ENCODE measurements at places on chromosomes 12 and 14.

DNA sequence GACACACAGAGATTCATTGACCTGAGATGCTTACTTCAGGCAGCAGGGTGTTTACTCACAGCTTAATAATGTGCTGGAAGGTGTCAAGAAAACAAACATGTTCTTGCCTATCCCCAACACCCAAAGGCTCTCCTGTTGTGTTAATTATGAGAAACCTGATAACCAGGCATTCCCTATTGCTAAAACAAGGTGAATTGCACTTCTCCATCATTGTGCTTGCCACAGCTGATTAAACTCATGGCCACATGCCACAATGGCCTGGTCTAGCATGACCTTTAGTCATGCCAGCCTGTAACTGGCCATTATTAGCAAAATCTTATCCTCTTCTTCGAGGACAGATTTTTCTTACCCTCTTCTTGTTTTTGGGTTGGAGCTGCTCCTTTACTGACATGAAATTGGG lies 21.4 kb downstream of the SMOC1 start:
- no peak for DNase-seq

DNA sequence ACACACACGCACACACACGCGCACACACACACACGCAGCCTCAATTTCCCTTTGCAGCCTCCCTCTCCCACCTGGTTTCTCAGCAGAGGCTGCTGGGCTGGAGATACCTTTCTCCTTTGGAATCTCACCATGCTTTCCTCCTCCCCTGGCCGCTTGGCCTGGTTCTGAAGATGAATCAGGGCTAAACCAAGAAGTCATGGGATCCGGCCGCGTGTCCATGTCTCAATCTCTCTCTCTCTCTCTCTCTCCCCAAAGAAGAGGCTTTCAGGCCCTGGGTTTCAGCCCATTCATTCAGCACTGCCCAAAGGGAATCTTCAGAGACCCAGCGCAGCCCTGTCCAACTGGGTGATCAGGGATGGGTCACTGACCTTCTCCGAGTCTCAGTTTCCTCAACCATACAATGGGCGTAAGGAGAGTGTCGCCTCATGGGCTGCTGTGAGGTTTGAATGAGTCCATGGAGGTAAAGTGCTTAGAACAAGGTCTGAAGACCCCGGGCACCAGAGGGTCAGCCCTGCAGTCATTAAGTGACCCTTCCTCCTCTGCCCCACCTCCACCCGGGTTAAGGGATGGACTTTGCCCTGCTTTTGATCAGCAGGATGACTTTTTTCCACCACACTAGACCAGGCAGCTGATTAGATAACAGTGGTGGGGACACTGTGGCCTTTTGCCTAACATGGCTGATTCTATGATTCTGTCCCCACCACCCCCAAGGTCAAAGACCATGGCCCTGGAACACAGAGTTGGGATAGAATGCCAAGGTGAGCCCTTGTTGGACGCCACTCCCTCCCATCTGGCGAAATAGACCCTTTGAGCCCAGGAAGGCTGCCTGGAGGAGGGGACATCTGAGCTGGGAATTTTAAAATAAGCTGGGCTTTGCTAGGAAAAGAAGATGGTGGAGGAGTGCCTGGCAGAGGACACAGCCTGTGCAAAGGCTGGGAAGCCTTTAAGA lies 42.1 kb downstream of the SCARB1 start:
- DNase-seq = no peak

DNA sequence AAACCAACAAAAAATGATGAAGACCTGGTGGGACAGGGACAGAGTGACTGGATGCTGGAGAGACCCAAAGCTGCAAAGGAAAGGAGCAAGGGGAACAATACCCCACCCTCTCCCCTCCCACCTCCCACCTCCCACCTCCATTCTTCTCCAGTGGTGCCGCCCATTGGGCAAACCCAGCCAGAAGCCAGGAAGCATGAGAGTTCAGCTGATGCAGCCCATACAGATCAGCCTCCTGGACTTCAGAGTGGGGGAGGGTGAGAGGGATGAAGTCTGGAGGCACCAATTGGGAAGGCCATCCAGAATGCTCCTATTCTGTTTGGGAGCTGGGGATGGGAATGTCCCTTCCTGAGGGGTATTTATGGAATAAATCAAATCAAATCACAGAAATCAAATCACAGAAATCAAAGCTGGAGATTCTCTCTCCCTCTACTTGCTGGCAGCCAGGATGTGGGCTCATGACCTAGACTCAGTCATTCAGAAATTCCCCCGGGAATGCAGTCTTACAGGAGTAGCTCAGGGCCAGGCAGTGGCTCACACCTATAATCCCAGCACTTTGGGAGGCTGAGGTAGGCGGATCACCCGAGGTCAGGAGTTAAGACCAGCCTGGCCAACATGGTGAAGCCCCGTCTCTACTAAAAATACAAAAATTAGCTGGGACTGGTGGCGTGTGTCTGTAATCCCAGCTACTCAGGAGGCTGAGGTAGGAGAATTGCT lies 31.1 kb downstream of the IRF2BPL start:
- no peak for DNase-seq

DNA sequence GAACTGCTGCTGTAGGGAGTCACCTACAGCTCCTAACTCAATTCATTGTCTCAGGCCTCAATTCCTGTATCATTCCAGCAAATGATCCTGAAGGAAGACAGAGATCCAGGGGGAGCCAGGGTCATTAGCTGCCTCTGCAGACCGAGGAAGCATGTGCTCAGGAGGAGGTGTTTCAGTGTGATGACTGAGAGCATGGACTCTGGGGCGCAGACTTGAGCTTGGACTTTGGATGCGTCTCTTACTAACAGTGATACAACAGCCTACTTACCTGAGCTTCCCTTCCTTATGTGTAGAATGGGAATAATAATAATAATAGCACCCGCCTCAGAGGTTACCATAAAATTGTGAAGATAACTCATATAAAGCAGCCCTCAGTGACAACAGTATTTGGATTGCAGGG lies 92.0 kb upstream of the USP44 start:
- DNase-seq = no peak

DNA sequence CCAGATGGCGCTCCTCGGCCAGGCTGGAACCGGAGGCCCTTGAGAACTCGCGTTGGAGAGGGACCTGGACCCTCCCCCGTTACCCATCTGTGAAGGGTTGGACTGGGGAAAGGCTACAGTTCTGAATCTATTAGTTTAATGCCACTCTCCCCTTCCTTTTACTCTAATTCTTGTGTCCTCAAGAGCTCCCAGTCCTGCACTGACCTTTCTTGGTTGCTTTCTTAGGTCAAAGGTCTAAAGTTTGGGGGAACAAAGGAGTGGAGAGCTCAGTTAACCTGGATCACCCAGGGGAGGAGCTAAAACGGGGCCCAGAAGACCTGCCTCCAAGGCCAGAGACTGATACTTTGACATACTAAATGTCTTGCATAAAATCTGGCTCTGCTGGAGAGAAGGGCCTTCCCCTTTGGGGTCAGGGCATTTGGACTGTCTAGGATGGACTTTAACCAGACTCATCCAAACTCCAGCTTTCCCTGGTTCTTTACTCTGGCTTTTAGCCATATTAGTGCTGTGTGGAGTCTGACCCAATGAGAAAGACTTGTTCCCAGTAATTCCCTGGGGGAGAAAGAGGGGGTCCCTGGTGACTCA lies 923 bp upstream of the MLF2 start:
- DNase-seq = peak; percentile 55

DNA sequence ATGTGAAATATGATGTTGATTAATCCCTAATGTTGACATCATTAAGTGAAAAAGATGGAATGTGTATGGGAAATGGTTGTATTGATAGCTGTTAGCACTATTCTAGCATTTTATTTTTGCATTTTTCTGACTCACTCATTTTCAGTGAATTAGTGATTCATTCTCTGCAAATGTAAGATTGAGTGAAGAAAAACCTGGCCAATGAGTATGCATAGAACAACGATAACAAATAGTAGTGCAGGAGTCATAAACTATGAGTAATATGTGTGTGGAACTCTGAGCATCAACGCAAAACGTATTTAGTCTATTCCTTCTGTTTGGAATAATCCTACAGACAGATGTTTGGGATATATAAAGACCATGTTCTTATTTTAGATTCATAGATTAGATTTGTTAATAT lies 76.3 kb upstream of the RTL1 start:
- no peak for DNase-seq

DNA sequence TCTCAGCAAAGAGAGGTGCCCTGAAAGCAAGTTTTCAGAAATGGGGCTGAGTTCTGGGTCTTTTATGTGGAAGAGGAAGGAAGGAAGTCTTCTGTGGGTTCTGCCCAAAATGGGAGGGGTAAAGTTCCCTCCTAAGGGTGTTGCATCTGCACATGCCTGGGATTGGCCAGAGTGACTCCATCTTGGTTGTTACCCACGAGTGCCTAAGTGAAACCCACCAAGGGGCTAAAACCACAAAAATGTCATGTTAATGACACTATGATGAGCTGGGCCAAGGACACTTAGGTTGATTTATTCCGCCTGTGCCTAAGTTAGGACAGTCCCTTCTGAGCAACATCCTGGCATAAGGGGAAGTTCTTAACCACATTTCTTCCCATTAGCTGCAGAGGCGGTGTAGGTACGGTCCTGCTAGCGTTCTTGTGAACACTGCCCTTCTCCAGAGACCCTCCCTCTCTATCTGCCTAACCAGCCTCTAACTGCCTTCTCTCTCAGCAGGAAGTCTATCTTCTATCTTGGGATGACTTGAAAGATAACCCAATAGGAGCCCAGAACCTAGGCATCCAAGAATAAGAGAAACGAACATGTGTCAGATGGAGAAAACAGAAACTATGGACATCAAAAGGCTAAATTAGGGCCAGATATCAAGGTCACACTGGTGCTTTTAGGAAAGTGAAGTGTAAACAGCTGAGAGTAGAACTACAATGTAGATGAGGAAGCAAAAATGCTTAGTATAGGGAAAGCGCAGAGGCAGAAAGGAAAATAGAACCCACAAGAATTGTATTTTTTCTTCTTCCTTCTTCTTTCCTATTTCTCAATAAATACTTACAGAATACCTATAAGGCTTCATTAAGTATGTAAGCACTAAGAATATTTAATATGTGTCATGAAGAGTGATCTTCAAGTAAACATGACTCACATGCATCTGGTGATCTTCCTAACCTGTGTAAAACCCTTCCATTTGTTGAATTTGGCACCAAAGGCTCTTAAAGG lies 104.2 kb upstream of the AMN1 start:
- peak; percentile 49 for DNase-seq

All from suppressor macrophage (primary cell).